CD4-positive, alpha-beta memory T cell (primary cell): ENCODE measurements at places on chromosomes 1 and 21. TPM values are rescaled to one million over a fixed set of nuclear protein-coding genes. Genes with fewer than 3 reads are reported as not detected.
A peak's percentile ranks its signal among the peaks of the same experiment; 100 is the strongest.

DNA sequence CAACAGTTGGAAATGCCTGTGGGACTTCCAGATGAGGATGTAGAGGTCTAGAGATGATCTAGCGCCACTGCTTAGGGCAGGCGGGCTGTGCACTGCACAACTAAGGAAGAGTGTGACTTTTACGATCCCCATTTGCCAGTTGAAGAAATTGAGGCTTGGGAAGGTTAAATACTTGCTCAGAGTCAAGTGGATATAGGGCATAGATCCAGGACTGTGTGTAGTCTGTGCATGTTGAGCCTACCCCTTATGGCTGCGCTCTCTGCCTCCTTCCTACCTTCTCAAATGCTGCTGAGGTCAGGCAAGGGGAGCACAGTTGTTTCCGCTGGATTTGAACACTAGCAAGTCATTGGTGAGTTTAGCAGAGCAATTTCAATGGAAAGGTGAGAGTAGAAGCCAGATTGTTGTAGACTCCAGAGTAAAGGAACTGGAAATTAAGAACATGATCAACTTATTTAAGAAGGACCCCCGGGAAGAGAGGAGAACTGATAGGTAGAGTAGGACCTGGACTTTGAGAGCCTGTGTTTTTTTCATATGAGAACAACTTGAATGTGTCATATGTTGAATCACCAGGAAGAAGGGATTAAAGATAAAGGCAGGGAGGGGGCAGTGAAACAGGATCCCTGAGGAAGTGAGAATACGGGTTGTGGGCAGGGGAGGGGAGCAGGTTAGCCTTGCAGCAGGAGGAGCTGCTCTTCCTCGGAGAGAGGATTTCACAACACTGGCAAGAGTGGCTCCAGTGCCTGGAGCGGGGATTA, 2.7 kb downstream of the CAPN2 start:
- no peaks in the 10 kb centered on the region for H3K27me3 ChIP-seq
- H3K36me3 ChIP-seq, result peaks cover 26% of the 10 kb centered on the region
- H3K4me1 ChIP-seq, result peaks cover 88% of the 10 kb centered on the region
- peak overlapping the region; percentile 79 for H3K27ac ChIP-seq

GRCh38 chr1:100037656-100037926, 67.8 kb downstream of the SLC35A3 start:
- peaks cover 44% of the 10 kb centered on the region for H3K4me1 ChIP-seq
- H3K27me3 ChIP-seq, result no peaks in the 10 kb centered on the region
- DNase-seq, result no peak

DNA sequence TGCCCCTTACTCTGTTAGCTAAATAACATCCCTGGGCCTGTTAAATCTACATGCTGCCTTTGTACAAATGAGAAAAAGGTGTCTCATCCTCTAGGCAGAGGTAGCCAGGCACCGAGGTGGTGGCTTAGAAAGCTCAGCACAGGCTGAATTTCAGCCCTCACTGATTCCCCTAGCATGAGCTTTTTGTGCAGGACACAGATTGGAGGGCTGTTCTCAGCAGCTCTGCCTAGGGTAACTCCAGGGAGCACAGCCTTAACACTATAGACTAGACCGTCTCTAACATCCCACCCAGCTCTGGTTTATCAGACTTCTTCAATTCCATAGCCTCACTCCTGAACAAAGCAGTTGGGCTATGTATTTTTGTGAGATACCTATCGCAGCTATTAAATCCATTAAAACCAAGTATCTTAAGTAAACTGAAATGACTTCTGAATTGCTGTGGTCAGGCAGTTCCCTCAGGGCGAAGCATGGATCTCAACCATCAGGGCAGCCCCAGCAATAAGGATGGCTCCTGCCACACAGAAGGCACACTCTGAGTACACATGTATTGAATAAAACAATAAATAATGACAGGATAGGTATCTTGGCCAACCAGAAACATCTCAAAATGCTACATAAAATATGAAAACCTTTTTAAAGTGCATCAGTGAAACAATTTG, 14.8 kb downstream of the S100A6 start:
- no peaks in the 10 kb centered on the region for H3K36me3 ChIP-seq
- H3K27ac ChIP-seq, result no peak overlapping the region
- no peak for DNase-seq
- H3K27me3 ChIP-seq, result no peaks in the 10 kb centered on the region
- H3K4me3 ChIP-seq, result no peak overlapping the region

DNA sequence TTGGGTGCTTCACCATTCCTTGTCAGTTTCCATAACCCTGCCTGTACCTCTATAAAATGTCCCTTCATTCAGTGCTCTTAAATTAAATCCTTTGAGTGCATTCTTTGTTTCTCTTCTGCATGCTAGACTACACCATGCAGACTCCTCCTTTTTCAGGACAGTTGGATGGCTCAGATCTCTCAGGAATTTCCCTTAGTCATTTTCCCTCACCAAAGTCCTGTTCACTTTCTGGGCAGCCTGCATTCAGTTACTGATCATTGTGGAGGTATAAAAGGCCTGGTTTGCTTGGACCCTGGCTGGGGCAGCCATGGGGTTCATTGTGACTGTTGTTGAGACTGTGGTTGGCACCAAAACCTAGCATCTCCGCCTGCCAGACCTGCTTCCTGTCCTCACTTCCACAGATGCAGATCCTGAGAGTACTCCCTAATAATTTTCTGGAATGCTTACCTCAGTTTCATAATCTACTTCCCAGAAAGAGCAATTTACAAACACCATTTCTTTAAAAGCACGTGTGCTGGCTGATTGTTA, 88.4 kb downstream of the PDE4B start:
- H3K4me3 ChIP-seq, result no peak overlapping the region
- no peaks in the 10 kb centered on the region for H3K27me3 ChIP-seq
- H3K27ac ChIP-seq, result no peak overlapping the region
- H3K4me1 ChIP-seq, result no peaks in the 10 kb centered on the region
- no peak for DNase-seq

DNA sequence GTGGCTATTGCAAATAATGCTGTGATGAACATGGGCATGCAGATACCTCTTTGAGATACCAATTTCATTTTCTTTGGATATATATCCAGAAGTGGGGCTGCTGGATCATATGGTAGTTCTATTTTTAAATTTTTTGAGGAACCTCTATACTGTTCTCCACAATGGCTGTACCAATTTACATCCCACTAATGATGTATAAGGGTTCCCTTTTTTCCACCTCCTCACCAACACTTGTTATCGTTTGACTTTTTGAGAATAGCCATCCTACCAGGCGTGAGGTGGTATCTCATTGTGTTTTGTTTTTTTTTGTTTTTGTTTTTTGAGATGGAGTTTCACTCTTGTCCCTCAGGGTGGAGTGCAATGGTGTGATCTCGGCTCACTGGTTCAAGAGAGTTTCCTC, 6.6 kb upstream of the NUCKS1 start:
- no peak overlapping the region for H3K4me3 ChIP-seq
- H3K4me1 ChIP-seq, result no peaks in the 10 kb centered on the region
- DNase-seq, result no peak
- H3K36me3 ChIP-seq, result no peaks in the 10 kb centered on the region
- H3K27ac ChIP-seq, result no peak overlapping the region
- H3K27me3 ChIP-seq, result no peaks in the 10 kb centered on the region

- no peaks in the 10 kb centered on the region for H3K27me3 ChIP-seq
- H3K4me3 ChIP-seq, result no peak overlapping the region
- peaks cover 34% of the 10 kb centered on the region for H3K4me1 ChIP-seq
- no peak for DNase-seq
- no peaks in the 10 kb centered on the region for H3K36me3 ChIP-seq
Observed at GRCh38 chr21:15051644-15052458, 12.9 kb downstream of the NRIP1 start.

- H3K27ac ChIP-seq, result no peak overlapping the region
- peaks cover 21% of the 10 kb centered on the region for H3K27me3 ChIP-seq
- peaks cover 15% of the 10 kb centered on the region for H3K4me1 ChIP-seq
- no peaks in the 10 kb centered on the region for H3K36me3 ChIP-seq
Observed at GRCh38 chr1:202862679-202863560, 26.0 kb downstream of the RABIF start.

DNA sequence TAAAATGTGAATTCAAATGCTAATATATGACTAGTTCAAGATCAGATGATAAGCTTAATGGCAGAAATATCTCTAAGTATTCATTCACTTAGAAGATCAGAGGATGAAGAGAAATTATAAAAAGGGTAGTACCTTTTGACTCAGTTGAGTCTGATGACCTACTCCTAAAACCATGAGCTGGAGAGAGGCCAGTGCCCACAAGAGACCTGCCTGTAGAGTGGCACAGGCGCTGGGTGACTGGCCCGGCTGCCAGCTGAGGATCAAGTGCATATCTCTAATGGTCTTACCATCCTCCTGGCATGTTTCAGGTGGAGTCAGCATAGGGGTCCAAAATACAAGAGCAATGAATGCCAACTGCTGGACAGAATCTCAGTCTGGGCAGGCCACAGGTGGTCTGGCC, 14.1 kb downstream of the DDAH1 start:
- no peaks in the 10 kb centered on the region for H3K36me3 ChIP-seq
- H3K27me3 ChIP-seq, result no peaks in the 10 kb centered on the region
- no peak overlapping the region for H3K27ac ChIP-seq
- H3K4me1 ChIP-seq, result no peaks in the 10 kb centered on the region
- H3K4me3 ChIP-seq, result no peak overlapping the region
- DNase-seq, result no peak

DNA sequence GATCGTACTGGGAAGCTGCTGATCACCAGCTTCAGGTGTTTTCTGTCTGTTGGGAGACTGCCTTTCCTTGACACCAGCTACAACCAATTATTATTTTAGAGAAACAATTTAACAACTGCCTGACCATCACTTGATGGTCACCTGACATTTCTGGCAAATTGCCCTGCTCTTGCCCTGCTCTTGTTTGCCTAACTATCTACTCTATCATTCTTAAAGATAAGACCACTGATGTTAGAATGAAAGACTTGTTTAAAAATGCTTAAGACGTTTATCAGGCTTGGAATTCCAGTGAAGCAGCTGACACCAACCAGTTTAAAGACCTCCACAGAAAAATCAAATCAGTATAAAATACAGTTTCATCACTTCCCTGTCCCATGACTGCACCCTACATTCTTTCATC, 423.3 kb upstream of the CAMK1G start:
- no peak for DNase-seq
- H3K36me3 ChIP-seq, result no peaks in the 10 kb centered on the region
- no peak overlapping the region for H3K4me3 ChIP-seq
- no peaks in the 10 kb centered on the region for H3K27me3 ChIP-seq

- H3K27ac ChIP-seq, result no peak overlapping the region
- no peaks in the 10 kb centered on the region for H3K36me3 ChIP-seq
- peaks cover 6% of the 10 kb centered on the region for H3K27me3 ChIP-seq
- no peak for DNase-seq
Observed at GRCh38 chr1:184150776-184151531, 99.4 kb downstream of the TSEN15 start.

DNA sequence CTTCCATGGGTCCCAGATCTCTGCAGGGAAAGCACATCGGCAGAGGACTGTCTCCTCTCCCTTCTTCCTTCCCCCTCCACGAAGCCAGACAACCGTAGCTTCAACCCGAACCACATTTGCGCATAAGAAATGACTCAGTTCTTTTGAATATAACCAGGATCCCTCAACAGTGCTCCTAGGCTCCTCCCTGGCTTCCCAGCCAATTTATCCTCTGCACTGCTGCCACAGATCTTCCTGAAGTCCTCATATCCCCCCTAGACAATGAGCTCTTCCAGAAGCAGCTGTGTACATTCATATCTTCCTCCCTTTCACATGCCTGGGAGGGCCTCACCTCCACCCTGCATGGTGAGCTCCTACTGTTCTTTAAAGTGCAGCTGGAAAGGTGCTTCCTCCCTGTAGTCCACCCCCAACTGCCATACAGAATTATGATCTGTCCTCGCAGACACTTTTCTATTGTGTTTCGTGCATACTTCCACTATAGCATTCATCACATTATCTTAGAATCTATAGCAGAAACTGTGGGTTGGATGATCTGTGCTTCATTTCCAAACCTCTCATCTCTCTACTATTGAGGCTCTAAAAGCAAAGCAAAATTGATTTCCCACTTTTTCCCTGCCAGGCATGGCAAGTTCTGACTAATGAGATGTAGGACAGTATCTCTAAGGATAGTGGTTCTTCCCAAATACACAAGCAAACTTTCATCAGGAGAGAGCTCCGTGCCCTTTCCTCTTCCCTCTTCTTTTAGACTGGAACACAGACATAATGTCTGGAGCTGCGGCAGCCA, 179.3 kb upstream of the HMGB4 start:
- H3K4me1 ChIP-seq, result no peaks in the 10 kb centered on the region
- DNase-seq, result no peak
- H3K4me3 ChIP-seq, result no peak overlapping the region
- H3K27me3 ChIP-seq, result no peaks in the 10 kb centered on the region

DNA sequence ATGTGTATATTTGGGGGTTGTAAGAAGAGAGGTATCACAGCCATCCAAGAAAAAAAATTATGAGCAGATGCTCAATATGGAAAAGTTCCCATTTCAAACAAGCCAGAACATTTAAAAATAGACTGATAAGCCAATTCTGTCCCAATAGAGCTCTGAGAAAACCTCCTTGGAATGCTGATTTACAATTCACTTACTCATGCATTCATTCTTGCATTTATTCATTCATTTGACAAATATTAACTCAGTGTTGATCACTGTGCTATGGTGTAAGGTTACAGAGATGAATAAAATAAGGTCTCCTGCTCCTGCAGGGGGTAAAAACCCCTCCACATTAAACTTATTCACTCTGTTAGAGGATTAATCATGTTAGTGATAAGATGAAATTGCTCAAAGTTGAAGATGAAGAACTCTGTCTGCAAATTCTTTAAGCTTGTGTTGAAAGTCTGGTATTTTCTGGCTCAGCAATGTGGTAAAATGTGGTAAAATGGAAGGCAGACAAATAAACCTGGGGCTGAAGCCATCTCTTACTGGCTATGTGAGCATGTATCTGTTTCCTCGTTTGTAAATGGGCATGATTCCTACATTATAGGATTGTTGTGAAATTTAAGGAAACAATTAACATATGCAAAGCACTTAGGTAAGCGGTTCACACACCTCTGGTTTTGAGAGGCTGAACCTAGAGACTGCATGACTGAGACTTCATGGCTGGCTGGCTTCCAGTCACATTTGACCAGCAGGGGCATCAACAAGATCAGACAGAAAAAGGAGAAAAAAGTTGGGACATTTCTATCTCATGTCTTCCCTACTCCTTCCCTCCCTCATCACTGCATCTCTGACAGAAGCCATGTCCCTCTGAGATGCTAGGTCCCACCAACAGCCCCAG, 45.0 kb upstream of the DAB1 start:
- H3K4me1 ChIP-seq, result no peaks in the 10 kb centered on the region
- no peak for DNase-seq
- H3K27ac ChIP-seq, result no peak overlapping the region
- no peaks in the 10 kb centered on the region for H3K27me3 ChIP-seq
- H3K36me3 ChIP-seq, result no peaks in the 10 kb centered on the region

- no peak for DNase-seq
- H3K4me3 ChIP-seq, result no peak overlapping the region
- no peaks in the 10 kb centered on the region for H3K4me1 ChIP-seq
- no peaks in the 10 kb centered on the region for H3K36me3 ChIP-seq
Observed at GRCh38 chr1:167728818-167729410, 7.1 kb downstream of the MPZL1 start.

- no peak overlapping the region for H3K27ac ChIP-seq
- no peaks in the 10 kb centered on the region for H3K4me1 ChIP-seq
- no peaks in the 10 kb centered on the region for H3K27me3 ChIP-seq
- H3K36me3 ChIP-seq, result no peaks in the 10 kb centered on the region
- no peak for DNase-seq
Observed at GRCh38 chr1:79575424-79575823, 568.9 kb upstream of the ADGRL4 start.

- H3K27me3 ChIP-seq, result no peaks in the 10 kb centered on the region
- DNase-seq, result no peak
- H3K36me3 ChIP-seq, result no peaks in the 10 kb centered on the region
- H3K4me1 ChIP-seq, result no peaks in the 10 kb centered on the region
- H3K27ac ChIP-seq, result no peak overlapping the region
Observed at GRCh38 chr1:226135709-226136108, 50.8 kb downstream of the ACBD3 start.

The ARHGAP30 gene
- total RNA-seq, result 222 TPM

The ACTN2 gene
- not detected for total RNA-seq
